ENCODE measurements at places on chromosomes 4 and X. TPM values are rescaled to one million over a fixed set of nuclear protein-coding genes. Genes with fewer than 3 reads are reported as not detected.

GRCh38 chr4:17112292-17112659 lies 213.8 kb upstream of the LDB2 start:
- no peak overlapping the region for H3K27ac ChIP-seq
- H3K36me3 ChIP-seq = no peaks in the 10 kb centered on the region
- no peaks in the 10 kb centered on the region for H3K27me3 ChIP-seq
- DNase-seq = peak; percentile 91
- no peak overlapping the region for H3K4me3 ChIP-seq

- H3K27ac ChIP-seq = no peak overlapping the region
- H3K27me3 ChIP-seq = peaks cover 67% of the 10 kb centered on the region
Measured at GRCh38 chr4:144644368-144645101, 1.4 kb upstream of the HHIP start.

- H3K4me3 ChIP-seq = no peak overlapping the region
- H3K27ac ChIP-seq = no peak overlapping the region
- no peak for DNase-seq
Measured at GRCh38 chr4:98094118-98094517, 49.2 kb downstream of the STPG2 start.

DNA sequence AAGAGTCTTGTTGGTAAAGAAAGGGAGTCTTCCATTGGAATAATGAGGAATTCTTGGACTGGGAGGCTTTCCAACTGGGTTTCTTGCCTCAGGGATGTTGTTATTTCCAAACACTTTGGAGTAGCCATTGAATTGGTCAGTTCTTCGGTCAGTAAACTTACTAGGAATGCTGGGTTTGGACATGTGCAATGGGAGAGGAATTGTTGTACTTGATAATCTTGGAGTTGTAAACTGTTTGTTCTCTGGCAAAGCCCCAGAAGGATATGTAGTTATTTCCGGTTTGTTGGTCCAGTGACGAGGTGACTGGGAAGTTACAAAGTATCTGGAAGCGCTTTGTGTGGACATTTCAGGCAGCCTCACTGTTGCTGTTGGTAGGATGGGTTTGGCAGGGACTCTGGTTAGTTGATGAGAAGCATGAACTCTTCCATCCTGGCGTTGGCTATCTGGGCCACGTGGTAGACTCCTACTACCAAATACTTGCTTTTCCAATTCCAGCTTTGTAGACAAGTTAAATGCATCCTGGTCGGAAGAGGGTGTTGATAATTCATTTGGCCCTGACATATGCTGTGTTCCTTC lies 25.9 kb downstream of the MXRA5 start:
- no peaks in the 10 kb centered on the region for H3K27me3 ChIP-seq
- no peak for DNase-seq
- no peaks in the 10 kb centered on the region for H3K4me1 ChIP-seq
- H3K4me3 ChIP-seq = no peak overlapping the region

GRCh38 chr4:2261110-2261852 lies 628 bp downstream of the MXD4 start:
- no peaks in the 10 kb centered on the region for H3K36me3 ChIP-seq
- H3K4me1 ChIP-seq = no peaks in the 10 kb centered on the region
- 0 out of 2 replicates have a peak, but pooled peaks cover 4% of the 10 kb centered on the region for H3K27me3 ChIP-seq
- no peak overlapping the region for H3K27ac ChIP-seq
- peak overlapping the region; percentile 77 for H3K4me3 ChIP-seq

GRCh38 chr4:172897046-172897445 lies 271.6 kb upstream of the GALNT7 start:
- DNase-seq = no peak
- H3K27me3 ChIP-seq = no peaks in the 10 kb centered on the region
- no peaks in the 10 kb centered on the region for H3K4me1 ChIP-seq
- no peaks in the 10 kb centered on the region for H3K36me3 ChIP-seq
- no peak overlapping the region for H3K4me3 ChIP-seq

- H3K27me3 ChIP-seq = no peaks in the 10 kb centered on the region
- H3K36me3 ChIP-seq = no peaks in the 10 kb centered on the region
- H3K4me3 ChIP-seq = peak overlapping the region; percentile 89
- no peak overlapping the region for H3K27ac ChIP-seq
Measured at GRCh38 chr4:39045827-39046221, 13.6 kb upstream of the TMEM156 start.

DNA sequence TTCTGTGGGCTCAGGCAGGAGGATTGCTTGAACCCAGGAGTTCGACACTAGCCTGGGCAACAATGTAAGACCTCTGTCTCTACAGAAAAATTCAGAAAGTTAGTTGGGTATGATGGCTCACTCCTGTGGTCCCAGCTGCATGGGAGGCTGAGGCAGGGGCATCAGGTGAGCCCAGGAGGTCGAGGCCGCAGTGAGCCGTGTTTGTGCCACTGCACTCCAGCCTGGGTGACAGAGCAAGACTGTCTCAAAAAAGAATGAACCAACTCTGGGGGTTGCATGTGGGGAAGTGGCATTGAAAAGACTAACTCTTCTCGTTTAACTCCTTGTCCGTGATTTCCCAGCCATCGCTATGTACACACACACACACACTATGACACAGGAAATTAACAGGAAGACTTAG lies 26.9 kb downstream of the ENOPH1 start:
- H3K36me3 ChIP-seq = peaks cover 39% of the 10 kb centered on the region
- no peak overlapping the region for H3K27ac ChIP-seq
- H3K4me3 ChIP-seq = no peak overlapping the region
- DNase-seq = no peak
- 0 out of 2 replicates have a peak, but pooled peaks cover 9% of the 10 kb centered on the region for H3K4me1 ChIP-seq
- H3K27me3 ChIP-seq = no peaks in the 10 kb centered on the region

Gene FNIP2
- 32.4 TPM for total RNA-seq

Gene GPR119
- total RNA-seq = not detected

Gene PPEF2
- 0.58 TPM for total RNA-seq

Gene BRS3
- not detected for total RNA-seq

Measured in GM23338 (cell line).